ENCODE measurements at places on chromosomes 3 and 15. TPM values are rescaled to one million over a fixed set of nuclear protein-coding genes. Genes with fewer than 3 reads are reported as not detected.

Gene CPLX3
- 1.1 TPM for polyA plus RNA-seq

Gene LRTM1
- 0.62 TPM for polyA plus RNA-seq

Gene SYNM
- 10.5 TPM for polyA plus RNA-seq

Gene LYZL4
- polyA plus RNA-seq, result 0.46 TPM
